ENCODE measurements at places on chromosomes 11 and 22. TPM values are rescaled to one million over a fixed set of nuclear protein-coding genes. Genes with fewer than 3 reads are reported as not detected.
A peak's percentile ranks its signal among the peaks of the same experiment; 100 is the strongest.

GRCh38 chr11:123509737-123510578, 79.9 kb downstream of the GRAMD1B start:
- no peak overlapping the region for H3K4me3 ChIP-seq
- H3K27me3 ChIP-seq: no peaks in the 10 kb centered on the region
- no peak overlapping the region for H3K27ac ChIP-seq
- H3K4me1 ChIP-seq: peaks cover 67% of the 10 kb centered on the region
- H3K36me3 ChIP-seq: peaks cover 32% of the 10 kb centered on the region
- DNase-seq: no peak

The KCNE3 gene
- not detected for total RNA-seq

DNA sequence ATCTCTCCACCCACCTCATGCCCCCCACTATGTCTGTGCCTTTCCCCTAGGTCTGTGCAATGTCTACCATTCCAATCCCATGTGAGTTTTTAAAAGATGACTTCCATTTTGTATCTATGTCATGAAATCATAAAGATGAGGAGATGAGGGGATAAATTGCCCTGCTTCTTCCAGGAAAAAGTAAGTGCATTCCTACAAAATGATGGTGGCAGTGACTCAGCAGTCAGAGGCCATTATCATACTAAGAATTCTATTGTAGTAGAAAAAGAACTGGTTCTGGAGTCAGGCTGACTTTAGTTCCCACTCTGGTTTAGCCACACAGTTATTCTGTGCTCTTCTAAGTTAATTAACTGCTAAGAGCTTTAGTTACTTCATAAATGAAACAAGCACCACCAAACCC, 89.6 kb upstream of the API5 start:
- no peaks in the 10 kb centered on the region for H3K4me1 ChIP-seq
- no peaks in the 10 kb centered on the region for H3K36me3 ChIP-seq
- DNase-seq: no peak
- no peak overlapping the region for H3K27ac ChIP-seq
- no peaks in the 10 kb centered on the region for H3K27me3 ChIP-seq
- no peak overlapping the region for H3K4me3 ChIP-seq

DNA sequence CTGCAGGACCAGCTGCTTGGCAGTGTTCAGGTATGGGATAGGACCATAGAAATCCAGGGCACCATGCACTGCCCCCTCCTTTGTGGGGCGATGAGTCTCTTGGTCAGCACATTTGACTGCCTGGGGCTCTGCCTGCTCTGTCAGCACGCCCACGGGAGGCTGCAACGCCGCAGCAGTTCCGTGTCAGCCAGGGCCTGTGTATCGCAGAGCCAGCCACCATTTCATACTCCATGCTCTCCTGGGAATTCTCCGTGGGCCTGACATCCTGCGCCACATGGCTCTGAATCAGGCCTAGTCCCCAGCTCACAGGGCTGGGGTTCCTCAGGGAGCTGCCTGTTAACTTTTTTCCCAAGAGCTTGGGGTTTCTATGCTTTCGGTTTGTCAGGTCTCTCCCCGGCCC, 16.9 kb upstream of the RELT start:
- H3K27ac ChIP-seq: no peak overlapping the region
- no peaks in the 10 kb centered on the region for H3K4me1 ChIP-seq
- H3K36me3 ChIP-seq: no peaks in the 10 kb centered on the region
- no peak for DNase-seq

The OR2AG1 gene
- total RNA-seq: not detected

The NCAM1 gene
- not detected for total RNA-seq

GRCh38 chr11:87263264-87263838, 225.6 kb downstream of the TMEM135 start:
- H3K27ac ChIP-seq: no peak overlapping the region
- H3K4me1 ChIP-seq: no peaks in the 10 kb centered on the region
- no peak overlapping the region for H3K4me3 ChIP-seq
- H3K27me3 ChIP-seq: no peaks in the 10 kb centered on the region
- no peak for DNase-seq

DNA sequence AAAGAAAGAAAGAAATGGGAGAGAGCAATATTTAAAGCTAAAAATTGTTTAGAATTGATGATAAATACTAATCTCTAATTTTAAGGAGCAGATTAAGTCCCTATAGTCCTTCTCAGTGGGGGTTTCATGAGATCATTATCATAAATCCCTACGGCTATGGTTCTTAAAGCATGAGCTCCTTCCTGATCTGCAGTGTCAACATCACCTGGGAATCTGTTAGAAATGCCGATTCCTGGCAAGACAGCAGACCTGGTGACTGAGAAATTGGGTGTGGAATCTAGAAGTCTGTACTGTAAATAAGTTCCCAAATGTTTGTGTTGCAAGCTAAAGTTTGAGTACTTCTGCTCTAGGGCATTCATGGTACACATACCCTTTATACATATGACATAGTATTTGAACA, 12.6 kb downstream of the HIKESHI start:
- peaks cover 7% of the 10 kb centered on the region for H3K4me1 ChIP-seq
- no peak overlapping the region for H3K4me3 ChIP-seq
- H3K36me3 ChIP-seq: peaks cover 43% of the 10 kb centered on the region
- no peaks in the 10 kb centered on the region for H3K27me3 ChIP-seq
- H3K27ac ChIP-seq: no peak overlapping the region

- H3K4me1 ChIP-seq: peaks cover 13% of the 10 kb centered on the region
- no peaks in the 10 kb centered on the region for H3K36me3 ChIP-seq
- H3K4me3 ChIP-seq: no peak overlapping the region
- no peak for DNase-seq
These were observed 38.5 kb upstream of the NUP50 start for GRCh38 chr22:45125188-45125587.

DNA sequence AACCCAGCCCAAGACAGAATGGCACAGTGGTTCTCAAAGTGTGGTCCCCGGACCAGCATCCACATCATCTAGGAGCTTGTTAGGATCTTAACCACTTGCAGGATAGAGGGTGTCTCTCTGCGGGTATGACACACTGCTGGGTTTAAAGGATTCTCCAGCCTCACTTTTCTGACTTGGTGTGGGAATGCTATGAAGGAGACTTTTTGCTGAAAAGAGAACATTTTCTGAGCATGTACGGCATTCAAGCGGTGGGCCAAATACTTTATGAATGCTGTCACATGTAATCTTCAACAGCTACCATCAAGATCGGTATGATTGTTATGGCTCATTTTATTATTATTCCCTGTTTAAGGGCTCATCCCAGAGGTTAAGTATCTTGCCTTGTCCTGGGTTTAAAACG, 1.8 kb upstream of the CD82 start:
- peaks cover 19% of the 10 kb centered on the region for H3K36me3 ChIP-seq
- H3K27ac ChIP-seq: no peak overlapping the region
- peaks cover 61% of the 10 kb centered on the region for H3K4me1 ChIP-seq
- DNase-seq: no peak

The DDX25 gene
- not detected for total RNA-seq

The TALDO1 gene
- 283 TPM for total RNA-seq

The KCTD14 gene
- total RNA-seq: 0.16 TPM

DNA sequence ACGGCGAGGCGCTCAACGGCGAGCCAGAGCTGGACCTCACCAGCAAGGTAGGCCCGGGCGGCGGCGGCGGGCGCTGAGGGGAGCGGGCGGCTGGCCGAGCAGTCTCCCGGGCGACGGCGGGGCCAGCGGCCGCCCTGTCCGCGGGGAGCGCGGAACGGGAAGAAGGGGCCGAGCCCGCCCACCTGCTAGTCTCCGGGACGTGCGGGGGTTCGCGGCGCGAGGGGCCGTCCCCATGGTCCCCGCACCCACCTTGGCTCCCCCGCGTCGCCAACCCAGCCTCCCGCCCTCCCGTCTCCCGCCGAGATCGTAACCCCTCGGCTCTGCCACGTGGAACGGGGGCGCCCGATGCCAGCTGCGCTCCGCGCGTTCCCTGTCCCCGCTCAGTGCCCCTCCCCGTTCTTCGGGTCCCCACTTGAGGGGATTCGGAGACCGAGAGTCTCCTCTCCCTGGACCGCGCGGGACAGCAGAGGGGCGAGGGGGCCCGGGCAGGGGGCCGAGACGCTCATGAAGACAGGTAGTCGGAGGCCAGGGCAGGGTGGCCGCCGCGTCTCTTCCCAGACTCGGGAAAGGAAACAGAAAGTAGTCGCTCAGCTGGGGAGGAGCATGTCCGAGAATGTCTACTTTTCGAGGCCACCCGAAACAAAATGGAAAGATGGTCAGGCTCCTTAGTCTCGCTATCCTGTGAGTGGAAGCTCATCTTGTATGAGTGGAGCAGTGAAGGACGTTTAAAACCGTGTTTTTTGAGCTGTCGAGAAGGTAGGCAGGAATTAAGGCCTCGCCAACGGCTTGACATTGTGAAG, 557 bp downstream of the GTPBP1 start:
- peak; percentile 35 for DNase-seq
- peak overlapping the region; percentile 94 for H3K4me3 ChIP-seq
- no peaks in the 10 kb centered on the region for H3K27me3 ChIP-seq
- H3K4me1 ChIP-seq: peaks cover 61% of the 10 kb centered on the region

DNA sequence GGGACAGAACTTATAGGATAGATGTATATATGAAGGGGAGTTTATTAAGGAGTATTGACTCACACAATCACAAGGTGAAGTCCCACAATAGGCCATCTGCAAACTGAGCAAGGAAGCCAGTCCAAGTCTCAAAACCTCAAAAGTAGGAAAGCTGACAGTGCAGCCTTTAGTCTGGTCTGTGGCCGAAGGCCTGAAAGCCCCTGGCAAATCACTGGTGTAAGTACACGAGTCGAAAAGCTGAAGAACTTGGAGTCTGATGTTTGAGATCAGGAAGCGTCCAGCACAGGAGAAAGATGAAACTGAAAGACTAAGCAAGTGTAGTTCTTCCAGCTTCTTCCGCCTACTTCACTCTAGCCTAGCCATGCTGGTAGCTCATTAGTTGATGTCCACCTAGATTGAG, 799.6 kb upstream of the ARHGAP42 start:
- H3K27ac ChIP-seq: no peak overlapping the region
- H3K27me3 ChIP-seq: no peaks in the 10 kb centered on the region
- H3K4me3 ChIP-seq: no peak overlapping the region
- H3K4me1 ChIP-seq: no peaks in the 10 kb centered on the region
- DNase-seq: no peak

The SDHD gene
- total RNA-seq: 95.4 TPM

DNA sequence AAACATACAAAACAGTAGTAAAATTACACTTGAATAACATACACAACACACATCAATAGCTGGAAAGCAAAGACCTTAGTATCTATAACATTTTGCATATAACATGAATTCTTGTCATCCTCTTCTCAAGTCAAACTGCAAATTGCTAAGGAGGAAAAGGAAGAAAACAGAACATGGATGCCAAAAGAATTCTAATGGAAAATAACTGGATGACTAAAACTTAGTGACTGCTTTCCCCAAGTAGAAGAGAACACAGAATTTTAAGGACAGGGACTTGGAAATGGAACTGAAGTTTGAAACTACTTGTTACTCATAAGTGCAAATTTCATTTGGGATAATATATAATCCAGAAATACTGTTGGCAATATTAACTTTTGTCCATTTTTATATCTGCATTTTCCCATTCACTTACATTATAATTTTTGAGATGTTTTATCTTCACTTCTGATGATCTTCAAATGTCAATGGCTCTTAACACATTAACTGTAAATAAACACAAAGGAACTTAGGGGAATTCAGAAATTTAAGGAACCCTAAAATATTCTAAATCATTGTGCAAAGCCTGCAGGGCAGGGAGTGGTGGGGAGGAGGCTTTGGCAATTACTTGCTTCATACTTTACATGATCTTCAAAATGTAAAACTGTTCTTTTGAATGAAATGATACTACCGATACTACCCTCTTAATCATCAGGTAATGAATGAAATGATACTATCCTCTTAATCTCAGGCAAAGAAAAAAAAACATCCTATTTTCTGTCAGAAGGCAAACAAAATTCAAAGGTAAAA, 9.9 kb downstream of the MTMR2 start:
- H3K27me3 ChIP-seq: no peaks in the 10 kb centered on the region
- no peak overlapping the region for H3K27ac ChIP-seq
- H3K4me1 ChIP-seq: peaks cover 10% of the 10 kb centered on the region
- DNase-seq: no peak

The DLG2 gene
- total RNA-seq: 2.1 TPM

The SHANK2 gene
- not detected for total RNA-seq

The UBQLNL gene
- 0.18 TPM for total RNA-seq

DNA sequence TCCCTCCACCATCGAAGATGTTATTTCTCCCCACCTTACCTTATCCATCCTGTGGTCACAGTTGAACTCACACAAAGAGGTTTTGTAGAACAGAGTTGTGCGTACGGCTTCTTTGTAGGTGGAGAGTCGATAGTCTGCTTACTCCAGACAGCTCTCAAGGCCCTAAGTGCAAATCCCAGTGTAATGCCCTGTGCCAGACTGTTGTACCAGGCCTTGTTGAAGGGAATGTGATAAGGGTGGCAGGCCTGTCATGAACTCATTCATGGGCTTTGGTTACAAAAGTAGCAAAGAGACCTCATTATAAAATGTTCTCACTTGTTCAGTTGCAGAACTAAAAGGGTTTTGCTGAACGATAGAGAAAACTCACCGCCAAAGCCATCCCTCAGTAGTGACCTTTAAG, 288.7 kb upstream of the CADM1 start:
- DNase-seq: no peak
- peaks cover 3% of the 10 kb centered on the region for H3K27me3 ChIP-seq
- no peak overlapping the region for H3K27ac ChIP-seq
- H3K4me1 ChIP-seq: no peaks in the 10 kb centered on the region
- H3K4me3 ChIP-seq: no peak overlapping the region

DNA sequence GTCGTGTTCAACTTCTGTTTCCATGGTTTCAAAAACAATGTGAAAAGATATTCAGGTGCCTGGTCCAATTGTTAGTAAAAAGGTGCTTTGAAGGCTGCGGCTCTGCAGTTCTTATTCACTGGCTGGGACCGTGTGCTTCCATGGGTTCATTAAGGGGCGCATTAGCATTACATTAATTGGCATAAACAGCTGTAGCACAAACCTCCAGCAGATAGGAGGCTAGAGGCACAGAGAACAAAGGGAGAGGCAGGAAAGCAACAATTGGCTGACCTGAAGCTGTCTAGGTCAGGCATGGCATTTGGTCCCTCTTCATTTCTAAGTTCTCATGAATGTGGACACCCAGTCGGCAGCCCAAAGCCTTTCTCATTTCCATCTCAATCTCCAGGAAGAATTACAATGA, 16.6 kb downstream of the PAK1 start:
- peaks cover 16% of the 10 kb centered on the region for H3K27me3 ChIP-seq
- H3K27ac ChIP-seq: no peak overlapping the region
- H3K36me3 ChIP-seq: peaks cover 2% of the 10 kb centered on the region
- DNase-seq: no peak
- H3K4me3 ChIP-seq: no peak overlapping the region

The UPK3A gene
- total RNA-seq: not detected

DNA sequence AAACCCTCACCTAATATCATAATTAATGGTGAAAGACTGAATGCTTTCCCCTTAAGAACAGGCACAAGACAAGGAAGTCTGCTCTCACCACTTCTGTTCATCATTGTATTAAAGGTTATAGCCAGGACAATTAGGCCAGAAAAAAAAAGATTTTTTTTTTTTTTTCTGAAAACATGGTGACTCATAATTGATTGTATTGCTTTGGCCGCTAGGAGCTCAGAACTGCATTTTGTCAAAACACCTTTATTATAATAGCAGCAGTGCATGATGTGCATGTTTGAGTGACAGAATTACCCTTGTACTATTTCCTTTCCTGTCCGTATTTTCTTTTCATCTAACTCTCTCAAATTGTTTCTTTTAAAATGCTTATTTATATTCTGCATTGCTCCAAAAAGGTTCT, 98.1 kb downstream of the RNF169 start:
- no peak overlapping the region for H3K27ac ChIP-seq
- peaks cover 23% of the 10 kb centered on the region for H3K36me3 ChIP-seq
- no peak for DNase-seq
- H3K4me3 ChIP-seq: no peak overlapping the region

All from activated T-helper 1 cell treated with anti-CD3 and anti-CD28 coated beads, Interleukin-12 subunit alpha, Interleukin-12 subunit beta, Interleukin-2, Interleukin-4 antibody, amounts not matched to agents 30 ng/mL and 10 ng/mL and 1 ng/mL, durations not matched to agents 14 hours and 24 hours and 36 hours (primary cell).